ENCODE measurements at places on chromosomes 5 and 9.

GRCh38 chr5:141343242-141343952 is at the start of gene PCDHGA3:
Gene PCDHGA3 (plus strand): TSS chr5:141343829. CDS start chr5:141344034, 205 bp downstream.
- DNase-seq = peak; percentile 29

DNA sequence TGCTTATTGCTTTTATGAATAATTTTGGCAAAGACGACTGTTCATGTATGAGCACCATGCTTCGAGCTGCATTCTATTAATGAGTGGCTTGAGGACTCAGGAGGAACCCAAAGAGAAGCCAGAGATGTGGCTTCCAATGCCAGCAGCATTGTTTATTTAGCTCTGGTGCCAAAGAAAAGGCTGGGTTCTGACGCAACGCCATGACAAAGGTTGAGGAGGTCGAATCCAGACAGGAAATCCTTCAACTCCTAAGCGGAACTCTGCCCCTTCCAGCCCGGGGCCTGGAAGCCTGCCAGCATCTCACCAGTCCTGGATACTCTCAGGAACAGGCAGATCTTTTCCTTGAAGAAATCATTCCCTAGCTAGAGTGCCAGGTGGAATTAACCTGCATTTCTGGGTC is 104.4 kb downstream of the ARHGAP26 start:
- DNase-seq = peak; percentile 84

DNA sequence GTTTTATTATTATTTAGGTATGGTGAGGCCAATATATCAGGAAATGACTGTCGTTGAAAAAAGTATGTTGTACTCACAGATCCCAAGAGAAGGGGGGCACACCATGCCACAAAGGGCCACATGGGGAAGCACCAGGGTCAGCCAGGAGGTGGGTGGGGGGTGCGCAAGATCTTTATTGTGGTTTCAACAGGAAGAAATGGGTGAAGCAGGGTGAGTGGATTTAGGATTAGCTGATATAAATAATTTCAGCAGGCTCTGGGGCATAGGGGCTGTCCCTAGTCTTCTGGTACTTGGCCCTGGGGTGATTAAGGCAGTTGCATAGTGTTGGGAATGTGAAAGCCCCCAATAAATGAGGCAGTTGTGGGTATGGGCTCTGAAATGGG is 8.6 kb downstream of the PDCD1LG2 start:
- DNase-seq = no peak

DNA sequence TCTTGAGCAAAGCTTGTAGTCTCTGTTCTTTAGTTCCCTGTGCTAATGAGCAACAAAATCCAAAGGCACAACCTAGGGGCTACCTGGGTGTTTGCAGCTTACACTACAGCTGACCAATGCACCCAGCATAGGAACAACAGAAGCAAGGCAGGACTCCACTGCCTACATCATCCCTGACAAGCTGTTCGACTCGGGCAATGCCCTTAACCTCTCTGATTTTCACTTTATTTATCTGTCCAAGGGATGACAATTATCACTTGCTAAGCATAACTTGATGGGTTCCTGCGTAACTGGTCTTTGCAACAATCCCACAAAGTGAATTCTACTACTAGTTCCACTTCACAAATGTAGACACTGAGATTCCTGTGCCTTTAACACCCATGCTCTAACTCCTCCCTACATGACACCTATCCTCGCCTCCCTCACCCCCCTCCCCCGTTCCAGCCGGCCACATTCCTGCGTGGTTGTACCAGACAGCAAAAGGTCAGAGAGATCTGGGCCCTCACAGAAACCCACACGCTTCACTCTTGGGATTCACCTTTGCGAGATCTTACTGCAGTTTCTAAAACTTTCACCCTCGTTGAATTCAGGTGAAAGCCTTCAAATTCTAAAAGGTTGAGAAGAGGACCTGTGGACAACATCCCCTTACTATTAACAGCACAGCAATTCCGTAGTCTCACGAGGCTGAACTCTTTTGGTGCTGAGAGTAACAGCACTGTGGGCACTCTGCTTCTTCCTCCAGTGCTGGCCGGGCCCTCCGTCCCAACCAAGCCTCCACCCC is 995 bp downstream of the IPPK start:
- DNase-seq = peak; percentile 63

- no peak for DNase-seq
These were observed 305.9 kb upstream of the DAB2 start for GRCh38 chr5:39730699-39731098.

GRCh38 chr5:176875783-176876505 is 23.2 kb downstream of the HK3 start:
- DNase-seq = no peak

- DNase-seq = no peak
These were observed 3.2 kb upstream of the IRF1 start for GRCh38 chr5:132493821-132494220.

- no peak for DNase-seq
These were observed 95.8 kb upstream of the ZNF366 start for GRCh38 chr5:72602696-72603685.

- DNase-seq = peak; percentile 25
These were observed 9.3 kb upstream of the MYOT start for GRCh38 chr5:137858223-137858916.

GRCh38 chr5:666816-667498 is 26.2 kb downstream of the TPPP start:
- DNase-seq = no peak
